PC-3 (cell line): ENCODE measurements at places on chromosomes 3 and 15. TPM values are rescaled to one million over a fixed set of nuclear protein-coding genes. Genes with fewer than 3 reads are reported as not detected.

GRCh38 chr3:94301366-94301765, 238.5 kb downstream of the NSUN3 start:
- H3K27me3 ChIP-seq, result no peaks in the 10 kb centered on the region
- no peaks in the 10 kb centered on the region for H3K4me1 ChIP-seq
- no peak overlapping the region for H3K4me3 ChIP-seq
- DNase-seq, result no peak

- peaks cover 35% of the 10 kb centered on the region for H3K4me1 ChIP-seq
- peak overlapping the region; percentile 43 for H3K27ac ChIP-seq
- H3K4me3 ChIP-seq, result no peak overlapping the region
- DNase-seq, result peak; percentile 64
Measured at GRCh38 chr3:105594219-105594618, 227.5 kb downstream of the ALCAM start.

GRCh38 chr3:40332684-40333083, 23.2 kb downstream of the EIF1B start:
- no peaks in the 10 kb centered on the region for H3K4me1 ChIP-seq
- H3K27me3 ChIP-seq, result no peaks in the 10 kb centered on the region
- no peak overlapping the region for H3K4me3 ChIP-seq
- DNase-seq, result no peak
- H3K36me3 ChIP-seq, result no peaks in the 10 kb centered on the region

The ATP13A4 gene
- total RNA-seq, result not detected in 2 replicates

DNA sequence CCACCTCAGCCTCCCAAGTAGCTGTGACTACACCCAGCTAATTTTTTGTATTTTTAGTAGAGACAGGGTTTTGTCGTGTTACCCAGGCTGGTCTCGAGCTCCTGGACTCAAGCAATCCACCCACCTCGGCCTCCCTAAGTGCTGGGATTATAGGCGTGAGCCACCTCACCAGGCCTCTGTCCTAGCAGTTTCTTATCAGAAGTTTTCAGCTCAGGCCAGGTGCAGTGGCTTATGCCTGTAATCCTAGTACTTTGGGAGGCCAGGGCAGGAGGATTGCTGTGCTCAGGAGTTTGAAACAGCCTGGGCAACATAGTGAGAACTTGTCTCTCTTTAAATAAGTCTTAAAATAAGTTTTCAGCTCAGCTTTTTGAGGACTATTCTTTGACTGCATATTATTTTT, 48.4 kb downstream of the SGO1 start:
- no peak for DNase-seq
- no peak overlapping the region for H3K4me3 ChIP-seq
- no peak overlapping the region for H3K27ac ChIP-seq
- H3K4me1 ChIP-seq, result peaks cover 6% of the 10 kb centered on the region; the same call in 1 of the 2 replicates
- no peaks in the 10 kb centered on the region for H3K27me3 ChIP-seq
- H3K36me3 ChIP-seq, result no peaks in the 10 kb centered on the region

- H3K4me1 ChIP-seq, result peaks cover 11% of the 10 kb centered on the region
- H3K4me3 ChIP-seq, result no peak overlapping the region
- no peaks in the 10 kb centered on the region for H3K27me3 ChIP-seq
- H3K36me3 ChIP-seq, result no peaks in the 10 kb centered on the region
Measured at GRCh38 chr3:108099244-108099643, 8.4 kb upstream of the CD47 start.

The TMCO5A gene
- not detected in 2 replicates for total RNA-seq

GRCh38 chr3:79810092-79810491, 42.3 kb upstream of the ROBO1 start:
- no peak overlapping the region for H3K4me3 ChIP-seq
- H3K4me1 ChIP-seq, result peaks cover 27% of the 10 kb centered on the region
- H3K27me3 ChIP-seq, result no peaks in the 10 kb centered on the region

- peak overlapping the region; percentile 92 for H3K27ac ChIP-seq
- peaks cover 61% of the 10 kb centered on the region for H3K4me1 ChIP-seq
- no peaks in the 10 kb centered on the region for H3K27me3 ChIP-seq
- H3K4me3 ChIP-seq, result peak overlapping the region; percentile 20; the same call in 1 of the 2 replicates
- no peaks in the 10 kb centered on the region for H3K36me3 ChIP-seq
Measured at GRCh38 chr15:29925227-29926082, 103.2 kb upstream of the TJP1 start.

The APOD gene
- total RNA-seq, result 0.29 TPM in 1 of 2 replicates, not detected in the other
